Stimulated activated CD4-positive, alpha-beta T cell treated with anti-CD3 and anti-CD28 coated beads, Interleukin-15, amount 100 ng/mL, for 48 hours (primary cell): ENCODE measurements at places on chromosomes 7 and 10.
A peak's percentile ranks its signal among the peaks of the same experiment; 100 is the strongest.

GRCh38 chr7:85237721-85238120 lies 50.9 kb upstream of the SEMA3D start:
- DNase-seq = no peak

DNA sequence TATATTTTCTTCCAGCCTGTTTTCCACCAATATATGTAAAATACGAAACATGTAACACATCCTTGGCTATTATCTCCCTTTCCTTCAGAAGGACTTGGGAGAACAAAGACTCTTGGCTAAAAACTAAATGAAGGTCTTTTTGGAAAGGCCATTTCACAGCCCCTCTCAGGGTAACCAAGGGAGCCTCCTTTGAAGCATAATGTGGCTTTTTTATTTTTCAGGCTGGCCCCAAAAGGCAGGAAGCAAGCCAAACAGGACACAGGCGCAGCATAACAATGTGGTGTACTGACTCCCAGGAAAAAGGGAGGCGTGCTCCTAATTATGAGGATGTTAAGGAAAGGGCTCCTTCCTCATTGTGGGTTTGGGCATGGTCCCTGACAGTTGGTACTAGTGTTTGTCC lies 30.3 kb upstream of the CCSER2 start:
- no peak for DNase-seq

- DNase-seq = peak; percentile 32
Measured at GRCh38 chr7:137626469-137627067, 220.2 kb downstream of the DGKI start.

DNA sequence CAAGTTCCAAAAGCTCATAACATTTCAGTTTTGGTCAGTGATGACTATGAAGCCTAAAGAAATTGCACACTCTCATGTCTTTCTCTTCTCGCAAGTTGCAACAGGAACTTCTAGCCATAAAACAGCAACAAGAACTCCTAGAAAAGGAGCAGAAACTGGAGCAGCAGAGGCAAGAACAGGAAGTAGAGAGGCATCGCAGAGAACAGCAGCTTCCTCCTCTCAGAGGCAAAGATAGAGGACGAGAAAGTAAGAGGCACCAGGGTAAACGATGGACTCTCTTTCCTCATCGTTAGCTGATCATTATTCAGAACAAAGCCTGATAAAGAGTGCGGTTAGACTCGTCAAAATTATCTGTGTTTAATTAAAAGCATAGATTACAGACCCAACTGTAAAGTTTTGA lies 94.7 kb downstream of the HDAC9 start:
- DNase-seq = no peak

- no peak for DNase-seq
Measured at GRCh38 chr7:139482662-139483466, 609 bp downstream of the KLRG2 start.

DNA sequence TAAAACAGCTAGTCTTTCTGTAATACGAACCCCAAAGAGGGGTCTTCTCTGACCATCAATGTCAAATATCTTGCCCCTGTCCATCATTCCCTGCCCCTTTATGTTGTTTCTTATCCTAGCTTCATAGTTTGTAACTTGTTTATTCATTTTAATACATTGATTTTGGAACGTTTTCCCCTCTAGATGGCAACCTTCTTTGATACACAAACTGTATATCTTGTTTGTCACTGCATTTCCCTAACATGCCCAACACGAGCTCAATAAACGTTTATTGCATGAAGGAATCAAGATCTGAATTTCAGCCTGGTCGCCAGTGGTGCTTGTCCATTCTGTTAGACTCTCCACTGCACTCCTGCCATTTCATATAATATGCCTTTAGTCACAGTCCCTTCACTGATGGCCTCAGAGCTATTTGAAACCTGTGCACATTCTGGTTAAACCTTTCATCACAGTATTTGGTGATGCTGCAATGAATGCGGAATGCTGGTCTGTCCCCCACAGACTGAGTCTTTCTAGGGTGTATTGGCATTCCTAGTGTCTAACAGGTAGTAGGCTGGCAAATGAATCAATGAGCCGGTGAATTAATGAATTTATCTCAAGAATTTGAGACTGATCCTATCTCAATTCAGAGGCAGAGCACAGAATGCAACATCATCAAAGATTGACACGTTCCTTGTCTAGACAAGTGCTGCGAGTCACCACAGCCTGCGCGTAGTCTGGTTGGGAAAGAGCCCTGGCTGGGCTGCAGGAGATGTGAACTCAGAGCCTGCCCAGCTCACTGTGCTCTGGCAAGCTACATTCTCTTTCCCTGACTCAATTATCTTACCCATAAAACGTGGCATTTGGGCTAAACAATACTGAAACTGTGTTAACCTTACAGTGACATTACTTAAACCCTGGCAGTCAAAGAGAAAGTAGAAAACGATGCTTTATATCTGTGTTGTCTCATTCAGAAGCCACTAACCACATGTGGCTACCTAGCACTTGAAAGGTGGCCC lies 55.2 kb upstream of the FRMD4A start:
- peak; percentile 60 for DNase-seq

GRCh38 chr7:48274662-48275061 lies 103.4 kb downstream of the ABCA13 start:
- no peak for DNase-seq

DNA sequence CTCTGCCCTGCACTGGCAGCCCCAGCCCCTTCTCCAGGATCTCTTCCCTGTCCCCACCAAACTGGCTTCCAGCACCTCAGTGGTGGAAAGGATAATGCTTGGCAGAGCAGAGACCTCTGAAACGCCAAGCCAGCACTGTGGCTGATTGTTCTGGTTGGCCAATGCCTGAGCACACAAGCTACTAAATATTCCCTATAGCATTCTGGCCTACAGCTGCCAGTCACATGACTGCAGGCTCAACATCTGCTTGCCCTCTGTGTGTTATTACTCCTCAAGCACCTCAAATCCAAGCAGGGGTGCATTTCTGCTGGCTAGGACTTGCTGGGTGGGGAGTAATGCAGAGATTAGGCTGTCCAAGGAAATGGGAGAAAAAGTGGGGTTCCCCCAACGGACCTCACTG lies 6.1 kb downstream of the TBATA start:
- no peak for DNase-seq

GRCh38 chr7:47497367-47498096 lies 84.4 kb downstream of the TNS3 start:
- DNase-seq = no peak

GRCh38 chr7:96495751-96496216 lies 173.9 kb upstream of the SLC25A13 start:
- DNase-seq = peak; percentile 4

DNA sequence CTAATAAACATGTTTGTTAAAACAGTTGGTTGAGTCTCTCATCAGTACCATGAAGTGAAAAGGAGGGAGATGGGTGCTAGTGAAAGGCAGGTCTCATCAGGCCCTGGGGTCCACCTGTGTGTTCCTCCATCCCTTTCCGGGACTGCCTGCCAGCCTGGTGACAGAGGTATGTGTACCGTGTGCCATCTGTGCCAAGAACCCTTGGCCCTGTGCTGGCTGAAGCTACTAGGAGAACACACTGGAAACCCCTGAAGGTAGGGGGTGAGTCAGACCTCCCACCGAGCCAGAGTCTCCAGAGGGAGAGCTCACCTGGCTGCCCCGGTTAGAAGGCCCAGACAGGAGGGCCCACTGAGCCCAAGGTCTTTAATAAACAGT lies 2.3 kb downstream of the DDIT4 start:
- peak; percentile 44 for DNase-seq

- no peak for DNase-seq
Measured at GRCh38 chr7:43787771-43788170, 29.3 kb downstream of the BLVRA start.

DNA sequence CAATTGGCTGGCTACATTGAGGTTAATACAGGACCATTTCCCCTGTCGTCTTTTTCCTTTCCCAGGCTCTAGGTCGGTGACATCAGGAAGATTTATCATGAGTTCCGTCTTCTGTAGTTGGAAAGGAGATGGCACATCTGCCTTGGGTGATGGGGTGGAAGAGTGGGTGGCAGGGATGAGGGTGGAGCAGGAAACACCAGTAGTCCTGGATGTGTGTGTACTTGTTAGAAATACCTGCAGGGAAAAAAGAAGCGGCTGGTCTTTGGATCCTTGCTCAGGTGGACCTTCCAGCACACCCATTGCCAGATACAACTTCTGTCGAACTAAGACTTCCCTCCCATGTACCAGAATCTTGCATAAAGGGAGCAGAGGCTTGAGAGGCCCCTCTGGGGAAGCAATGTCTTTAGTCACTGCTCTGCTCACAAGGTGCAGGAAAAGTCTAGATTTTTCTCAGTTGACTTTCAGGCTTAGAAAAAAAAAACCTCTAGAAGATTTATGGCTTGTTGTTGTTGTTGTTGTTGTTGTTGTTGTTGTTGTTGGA lies 516.8 kb upstream of the GALNT17 start:
- DNase-seq = no peak

GRCh38 chr10:56082169-56082568 lies 278.9 kb downstream of the ZWINT start:
- DNase-seq = no peak

DNA sequence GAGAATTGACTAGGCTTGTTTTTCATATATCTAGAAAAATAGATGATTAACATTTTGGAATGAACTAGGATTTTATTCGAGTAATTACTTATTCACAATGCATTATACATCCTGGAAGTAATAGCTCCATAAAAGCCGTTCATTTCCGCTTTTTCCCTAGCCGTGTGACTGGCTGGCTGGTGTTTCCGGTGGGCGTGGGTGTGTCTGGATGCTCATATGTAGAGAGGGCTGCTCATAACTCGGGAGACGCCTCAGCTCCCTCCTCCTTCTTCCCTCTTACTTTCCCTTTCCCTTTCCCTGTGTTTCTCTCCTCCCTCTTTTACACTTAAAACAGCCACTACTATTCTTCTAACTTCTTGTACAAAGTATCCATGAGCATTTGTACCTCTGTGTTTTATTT lies 187.7 kb upstream of the VSTM2A start:
- DNase-seq = no peak

- no peak for DNase-seq
Measured at GRCh38 chr7:157805713-157806112, 468.9 kb downstream of the DNAJB6 start.

- DNase-seq = peak; percentile 90
Measured at GRCh38 chr7:43582503-43583423, at the start of gene STK17A. STK17A (plus strand) TSS chr7:43583108; CDS start chr7:43583244, 136 bp downstream.
